CD8-positive, alpha-beta memory T cell (primary cell): ENCODE measurements at places on chromosomes 13 and 19.

GRCh38 chr19:38733493-38734175 lies 10.6 kb downstream of the CAPN12 start:
- no peak for DNase-seq

DNA sequence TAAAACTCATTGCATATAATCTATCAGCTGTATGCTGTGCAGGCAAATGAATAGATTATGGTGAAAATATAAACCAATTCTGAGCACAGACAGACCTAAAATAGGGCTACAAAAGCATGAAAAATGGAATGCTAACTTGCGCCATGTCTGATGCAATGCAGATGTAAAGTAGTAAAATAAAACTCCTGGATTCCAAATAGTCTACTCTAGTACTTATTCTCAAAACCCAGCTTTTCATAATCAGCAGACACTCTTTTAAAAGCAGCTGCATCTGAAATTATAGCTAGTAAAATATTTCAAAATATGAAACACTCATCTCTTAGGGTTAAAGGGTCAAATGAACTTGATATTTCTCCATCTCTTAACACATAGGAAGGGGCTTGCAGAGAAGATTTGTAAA lies 4.7 kb upstream of the POMP start:
- no peak for DNase-seq

DNA sequence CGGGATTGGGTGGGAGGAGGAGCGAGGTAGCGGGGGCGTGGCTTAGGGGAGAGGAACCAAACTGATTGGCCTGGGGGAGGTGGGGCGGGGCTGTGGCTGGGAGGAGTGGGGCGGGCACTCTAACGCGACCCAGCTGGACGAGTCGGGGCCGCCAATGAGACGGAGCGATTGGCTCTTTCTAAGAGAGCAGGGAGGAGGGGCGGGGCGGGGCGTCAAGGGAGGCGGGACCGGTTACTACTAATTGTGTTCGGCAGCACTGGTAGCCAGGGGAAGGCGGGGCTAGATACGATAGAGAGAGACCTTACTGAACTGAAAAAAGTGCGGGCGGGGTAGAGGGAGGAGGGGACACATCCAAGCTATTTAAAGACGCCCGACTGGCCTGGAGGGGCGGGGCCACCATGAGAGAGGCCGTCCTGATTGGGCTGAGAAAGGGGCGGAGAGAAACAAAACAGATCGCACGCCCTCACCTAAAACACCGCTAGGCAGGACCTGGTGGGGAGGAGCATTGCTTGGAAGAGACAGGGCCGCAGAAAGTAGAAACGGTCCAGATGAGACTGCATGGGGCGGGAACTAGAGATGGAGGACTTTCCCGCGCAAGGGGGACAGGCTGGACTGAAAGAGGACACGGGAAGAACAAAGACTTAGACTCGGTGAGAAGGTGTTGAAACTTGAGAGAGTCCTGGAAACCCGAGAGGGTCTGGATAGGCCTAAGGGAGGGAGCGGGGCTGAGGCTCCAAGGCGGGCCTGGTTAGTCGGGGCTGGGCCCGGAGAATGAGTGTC lies at the start of gene KCNC3:
KCNC3 (minus strand) TSS at position 232 of the 780 bp plus-strand sequence. CDS start 295 bp downstream, outside the sequence.
- DNase-seq = peak; percentile 81

DNA sequence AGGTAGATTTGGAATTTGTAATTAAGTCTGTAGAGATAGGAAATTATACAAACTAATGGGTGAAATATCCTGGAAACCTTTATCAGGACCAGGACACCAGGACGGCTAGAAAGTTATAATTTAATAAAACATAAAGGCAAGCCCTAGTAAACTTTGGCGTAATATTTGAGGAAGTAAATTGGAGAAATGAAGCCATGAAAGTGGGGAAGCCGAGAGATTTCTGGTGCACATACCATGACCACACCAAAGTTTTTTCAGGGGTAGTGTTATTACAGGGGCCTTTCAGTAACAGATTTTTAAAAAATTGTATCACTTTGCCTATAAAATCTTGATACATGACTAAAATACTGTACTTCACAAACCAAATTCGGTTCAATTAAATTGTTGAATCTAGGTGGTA lies 54.7 kb upstream of the URAD start:
- no peak for DNase-seq

DNA sequence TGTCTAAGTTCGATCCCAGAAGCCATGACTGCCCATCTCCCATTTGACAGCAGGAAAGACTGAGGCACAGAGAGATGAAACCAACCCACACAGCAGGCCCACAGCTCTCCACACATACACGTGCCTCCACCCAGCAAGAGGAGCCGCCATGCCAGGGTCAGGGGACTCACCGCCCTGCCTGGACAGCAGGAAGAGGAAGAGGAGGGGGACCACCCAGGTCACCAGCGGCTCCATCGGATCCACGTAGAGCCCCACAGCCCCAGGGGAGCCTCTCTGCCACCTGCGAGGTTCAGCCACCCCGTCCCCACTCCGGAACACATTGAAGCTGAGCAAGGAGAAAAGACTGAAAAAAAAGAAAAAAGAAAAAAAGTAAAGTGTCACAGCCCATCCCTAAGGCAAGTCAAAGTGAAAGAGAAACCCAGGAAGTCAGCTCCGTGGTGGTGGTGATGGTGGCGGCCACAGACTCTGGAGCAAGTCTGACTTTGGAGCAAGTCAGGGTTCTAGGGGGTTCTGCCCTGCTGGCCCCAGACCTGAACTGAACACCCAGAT lies at the start of gene IL12RB1:
IL12RB1 (minus strand) TSS at position 345 of the 549 bp plus-strand sequence; CDS start at position 234, 111 bp downstream.
- peak; percentile 31 for DNase-seq

GRCh38 chr19:52734331-52734892 lies 432 bp downstream of the ZNF611 start:
- DNase-seq = no peak

- DNase-seq = peak; percentile 9
Measured at GRCh38 chr19:30682999-30683536, 310.9 kb downstream of the ZNF536 start.

- no peak for DNase-seq
Measured at GRCh38 chr19:1009981-1010538, 9.8 kb downstream of the GRIN3B start.

- no peak for DNase-seq
Measured at GRCh38 chr19:48853483-48853882, 14.9 kb downstream of the PLEKHA4 start.

DNA sequence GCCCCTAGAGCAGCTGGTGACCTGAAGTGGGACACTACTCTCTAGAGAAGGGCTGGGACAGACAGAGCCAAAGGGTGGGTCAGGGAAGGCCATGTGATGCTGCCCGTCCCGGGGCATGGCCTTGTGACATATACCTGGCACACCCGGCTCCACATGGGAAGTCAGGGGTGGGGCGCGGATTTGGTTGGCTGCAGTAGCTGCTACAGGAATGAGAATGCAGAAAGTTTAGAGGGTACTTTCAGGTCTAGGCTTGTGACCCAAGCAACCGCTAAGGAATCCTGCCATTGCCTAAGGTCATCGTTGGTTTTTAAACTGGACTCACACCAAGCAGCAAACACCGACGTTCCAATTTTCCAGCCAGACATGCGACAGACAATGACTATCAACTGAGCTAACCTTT lies 25.9 kb downstream of the RCBTB2 start:
- no peak for DNase-seq

DNA sequence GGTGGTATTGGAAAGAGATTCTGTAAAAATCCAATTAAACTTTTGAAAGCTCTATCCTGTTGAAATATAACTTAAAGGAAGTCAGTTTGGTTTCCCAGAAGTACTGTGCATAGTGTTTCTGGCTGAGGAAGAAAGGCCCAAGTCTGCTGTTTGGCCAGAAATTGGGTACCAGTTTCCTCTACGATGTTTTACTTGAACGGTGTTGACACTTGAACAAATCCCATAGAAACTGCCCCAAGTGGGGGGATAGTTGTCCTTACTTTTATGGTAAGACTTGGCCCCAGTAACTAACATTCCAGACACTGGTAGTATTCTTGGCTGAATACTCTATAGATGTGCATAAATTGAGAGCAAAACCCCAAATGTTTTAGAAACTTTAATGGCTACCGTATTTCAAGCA lies 14.2 kb downstream of the KLF5 start:
- no peak for DNase-seq

DNA sequence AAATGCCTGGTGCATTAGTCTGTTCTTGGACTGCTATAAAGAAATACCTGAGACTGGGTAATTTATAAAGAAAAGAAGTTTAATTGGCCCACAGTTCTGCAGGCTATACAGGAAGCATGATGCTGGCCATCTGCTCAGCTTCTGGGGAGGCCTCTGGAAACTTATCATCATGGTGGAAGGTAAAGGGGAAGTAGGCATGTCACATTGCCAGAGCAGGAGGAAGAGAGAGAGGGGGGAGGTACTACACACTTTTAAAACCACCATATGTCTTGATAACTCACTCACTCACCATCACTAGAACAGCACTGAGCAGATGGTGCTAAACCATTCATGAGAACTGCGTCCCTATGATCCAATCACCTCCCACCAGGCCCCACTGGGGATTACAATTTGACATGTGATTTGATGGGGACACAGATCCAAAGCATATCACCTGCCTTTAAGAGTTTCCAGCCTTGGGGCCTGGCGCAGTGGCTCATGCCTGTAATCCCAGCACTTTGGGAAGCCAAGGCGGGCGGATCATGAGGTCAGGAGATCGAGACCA lies 219.0 kb downstream of the KATNAL1 start:
- no peak for DNase-seq

DNA sequence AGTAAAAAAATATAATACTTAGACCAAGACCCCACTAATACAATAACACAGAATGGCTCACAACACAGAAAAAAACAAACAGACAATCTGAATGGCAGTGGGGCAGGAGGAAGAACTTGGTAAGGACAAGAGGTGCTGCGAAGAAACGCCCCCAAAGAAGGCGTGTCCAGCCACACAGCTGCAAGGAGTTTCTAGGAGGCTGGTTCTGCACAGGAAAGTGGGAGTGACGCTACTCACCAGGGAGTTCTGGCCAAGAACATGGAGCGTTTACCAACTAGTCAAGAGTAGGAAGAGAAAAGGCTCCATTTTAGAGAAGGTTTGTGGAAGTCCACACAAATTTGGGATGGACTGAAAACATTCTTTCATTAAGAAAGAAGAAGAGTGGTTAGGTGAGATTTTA lies 95.3 kb upstream of the SLC15A1 start:
- DNase-seq = no peak

- no peak for DNase-seq
Measured at GRCh38 chr13:60571571-60571970, 174.6 kb downstream of the TDRD3 start.

- DNase-seq = peak; percentile 66
Measured at GRCh38 chr19:2494447-2495129, 18.7 kb downstream of the GADD45B start.

- no peak for DNase-seq
Measured at GRCh38 chr19:14063105-14063504, 1.2 kb upstream of the PALM3 start.

GRCh38 chr13:29384466-29384865 lies 211.0 kb downstream of the SLC7A1 start:
- DNase-seq = no peak

GRCh38 chr13:20074966-20075365 lies 85.9 kb downstream of the GJA3 start:
- no peak for DNase-seq

DNA sequence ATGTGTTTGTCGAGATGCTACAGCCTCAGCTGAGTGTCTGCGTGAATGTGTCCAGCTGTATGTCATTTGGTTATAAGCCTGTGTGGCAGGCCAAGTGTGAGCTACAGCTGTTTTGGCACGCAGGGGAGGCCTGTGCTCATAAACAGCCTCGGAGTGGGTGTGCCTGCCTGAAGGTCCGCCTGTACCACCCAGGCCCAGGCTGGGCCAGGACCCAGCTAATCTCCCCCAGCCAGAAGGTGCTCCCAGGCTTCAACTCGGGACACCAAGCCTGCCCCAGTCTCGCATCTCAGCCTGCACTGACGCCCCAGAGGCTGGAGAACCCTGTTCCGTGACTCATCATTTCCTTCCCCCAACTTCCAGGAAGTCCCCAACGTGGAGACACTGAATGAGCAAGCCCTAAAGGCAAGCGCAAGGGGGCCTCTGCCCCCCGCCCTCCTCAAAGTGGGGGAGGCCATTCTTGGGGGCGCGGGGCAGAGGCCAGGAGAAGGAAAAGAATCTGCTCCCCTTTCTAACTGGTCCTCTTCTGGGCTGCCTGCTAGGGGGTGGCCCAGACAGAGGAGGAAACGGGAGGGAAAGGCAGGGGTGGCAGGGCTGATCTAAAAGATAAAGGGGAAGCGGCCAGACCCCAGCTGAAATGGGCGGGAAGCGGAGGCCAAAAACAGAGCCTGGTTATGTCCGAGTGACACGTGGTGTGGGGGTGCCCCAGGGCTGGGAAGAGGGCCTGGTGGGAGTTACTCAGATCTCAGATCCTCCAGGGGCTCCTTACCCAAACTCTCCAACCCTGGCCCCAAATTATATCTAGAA lies 2.0 kb downstream of the SLC1A5 start:
- DNase-seq = peak; percentile 82

GRCh38 chr13:71261256-71261655 lies 605.7 kb downstream of the DACH1 start:
- no peak for DNase-seq

GRCh38 chr19:45306040-45306439 lies 16.6 kb downstream of the CKM start:
- no peak for DNase-seq

- DNase-seq = no peak
Measured at GRCh38 chr13:39353988-39354387, 249.0 kb downstream of the LHFPL6 start.

- no peak for DNase-seq
Measured at GRCh38 chr19:44927746-44928145, 13.3 kb downstream of the APOC1 start.

GRCh38 chr13:65719831-65720230 lies 1510.3 kb downstream of the PCDH9 start:
- no peak for DNase-seq

- no peak for DNase-seq
Measured at GRCh38 chr19:47467914-47468313, 3.8 kb downstream of the SLC8A2 start.

DNA sequence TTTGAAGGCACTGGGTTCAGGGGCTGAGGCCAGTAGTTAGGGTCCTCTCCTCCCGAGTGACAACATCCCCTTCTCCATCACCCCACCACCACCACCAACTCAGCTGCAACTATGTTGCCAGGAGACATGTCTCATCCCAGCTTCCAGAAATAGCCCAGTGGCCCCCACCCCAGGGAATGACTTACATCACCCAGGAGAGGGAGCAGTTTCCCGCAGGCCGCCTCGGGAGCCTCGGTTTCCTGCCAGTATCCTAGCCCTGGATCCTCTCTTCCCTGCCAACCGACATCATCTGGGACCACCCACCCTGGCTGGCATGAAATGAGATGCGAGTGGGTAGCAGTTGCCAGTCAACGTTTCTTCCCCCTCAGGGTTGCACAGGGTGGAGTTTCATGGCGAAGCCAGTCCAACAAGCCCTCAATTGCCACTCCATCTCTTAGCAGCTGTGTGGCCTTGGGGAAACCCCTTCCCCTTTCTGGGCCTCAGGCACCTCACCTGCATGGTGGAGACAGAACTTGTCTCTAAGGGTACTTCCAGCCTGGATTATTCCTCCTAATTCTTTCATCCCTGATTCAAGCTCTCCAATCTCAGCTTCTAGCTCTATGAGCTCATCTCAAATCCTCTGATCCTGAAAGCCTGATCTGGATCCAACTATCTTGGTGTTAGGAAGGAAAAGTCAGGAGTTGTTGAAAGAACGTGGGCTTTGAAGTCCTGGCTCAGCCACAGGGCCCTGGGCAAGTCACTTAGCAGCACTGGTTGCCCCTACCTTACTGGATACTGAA lies 3.9 kb upstream of the GSK3A start:
- DNase-seq = no peak
